Activated naive CD4-positive, alpha-beta T cell treated with Interleukin-2 at 50 U/mL for 16 hours (primary cell): ENCODE measurements at places on chromosomes 3 and 15.

- DNase-seq: no peak
These were observed 47.6 kb downstream of the ABHD5 start for GRCh38 chr3:43738305-43738704.

- DNase-seq: no peak
These were observed 150.1 kb downstream of the MEX3B start for GRCh38 chr15:81895723-81896122.

DNA sequence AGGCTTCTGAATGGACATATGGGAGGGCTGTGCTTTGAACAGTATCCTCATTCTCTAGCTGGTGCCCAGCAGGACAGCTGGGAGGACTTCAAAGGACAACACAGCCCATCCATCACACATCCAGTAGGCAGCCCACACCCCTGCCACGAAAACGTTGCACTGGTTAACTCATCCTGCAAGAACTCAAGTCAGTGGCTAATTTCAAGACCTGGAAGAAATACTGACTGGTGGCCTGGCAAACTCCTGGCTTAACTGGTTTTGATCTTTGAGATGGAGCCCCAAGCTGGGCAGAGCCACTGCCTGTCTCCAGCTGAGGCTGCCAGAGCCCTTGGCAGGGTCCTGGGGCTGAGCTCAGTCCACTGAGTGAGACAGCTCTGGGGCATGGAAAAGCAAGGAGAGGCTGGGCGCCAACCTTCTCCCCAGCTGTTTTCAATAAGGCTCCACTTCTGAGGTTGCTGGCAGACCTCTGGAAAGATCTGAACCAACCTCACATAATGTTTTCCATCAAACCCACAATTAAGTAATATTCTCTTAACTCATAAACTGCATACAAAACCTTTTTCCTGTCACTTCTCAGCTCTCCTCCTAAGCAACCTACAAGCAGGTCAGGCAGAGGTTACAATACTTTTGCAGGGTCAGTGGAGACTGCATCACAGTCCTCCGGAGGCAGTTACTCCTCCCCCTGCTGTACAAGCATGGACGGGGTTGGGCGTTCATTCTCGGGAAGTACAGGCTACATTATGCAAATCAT lies 110.3 kb downstream of the MYLK start:
- DNase-seq: no peak

DNA sequence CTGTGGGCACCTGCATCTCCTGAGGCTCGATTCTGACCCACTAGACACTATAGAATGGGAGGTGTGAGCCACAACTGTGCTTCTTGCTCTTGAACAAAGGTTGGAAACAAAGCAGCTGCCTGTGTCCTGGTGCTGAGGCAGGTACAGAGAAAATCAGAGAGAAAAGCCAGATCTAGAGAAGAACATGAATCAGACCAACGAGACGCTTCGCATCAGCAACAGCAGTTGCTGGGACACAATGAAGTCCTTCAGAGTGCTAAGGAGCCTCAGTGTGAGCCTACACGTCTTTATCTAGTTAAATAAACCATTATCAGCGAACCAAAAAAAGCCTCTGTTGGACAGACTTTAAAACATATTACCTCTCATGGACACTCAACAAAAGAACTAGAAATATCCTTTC lies 86.3 kb upstream of the MEX3B start:
- DNase-seq: no peak

GRCh38 chr3:105806359-105806758 lies 62.5 kb downstream of the CBLB start:
- no peak for DNase-seq

DNA sequence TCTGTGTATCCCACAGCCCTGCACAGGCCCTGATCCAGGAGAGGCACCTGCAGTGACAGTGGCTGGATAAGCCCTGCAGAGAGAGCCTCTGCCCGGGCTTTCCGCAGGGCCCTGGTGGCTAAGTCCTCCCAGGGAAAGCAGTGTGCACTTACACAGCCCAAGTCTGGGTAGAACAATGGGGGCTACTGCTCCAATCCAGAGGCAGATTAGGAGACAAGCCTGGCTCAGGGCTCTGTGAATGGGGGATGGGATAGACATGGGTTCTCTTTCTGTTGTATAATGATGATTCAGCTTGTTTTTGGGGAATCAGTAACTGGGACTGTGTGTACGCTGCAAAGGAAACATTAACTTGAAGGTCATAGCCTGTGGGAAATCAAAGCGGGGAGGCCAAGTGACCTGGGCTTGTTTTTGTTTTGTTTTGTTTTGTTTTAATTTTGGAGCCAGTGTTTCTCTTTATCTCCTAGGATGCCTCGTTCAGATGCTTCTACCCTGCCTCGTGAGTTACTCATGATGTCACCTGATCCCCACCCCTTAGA lies 4.1 kb upstream of the ALDH1L1 start:
- DNase-seq: no peak

- no peak for DNase-seq
These were observed 380 bp downstream of the MYLK start for GRCh38 chr3:123883701-123884202.

DNA sequence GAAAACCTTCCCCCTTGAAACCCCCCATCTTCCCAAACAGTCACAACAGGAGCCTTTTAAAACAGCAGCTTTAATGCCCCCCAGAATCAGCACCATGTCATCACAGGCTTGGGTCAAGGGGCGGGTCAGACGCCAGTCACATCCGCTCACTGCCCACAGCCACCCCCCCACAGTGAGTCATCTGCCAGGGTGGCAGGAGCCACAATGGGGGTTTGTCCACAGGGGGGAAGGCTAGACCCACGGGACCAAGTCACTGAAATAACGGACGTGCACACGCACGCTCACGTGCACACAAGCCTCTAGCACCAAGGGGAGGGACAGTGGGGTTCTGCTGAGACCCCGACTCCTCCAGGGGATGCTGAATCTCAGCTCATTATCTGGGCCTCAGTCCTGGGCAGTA lies 441 bp upstream of the UCN2 start:
- peak; percentile 22 for DNase-seq

- no peak for DNase-seq
These were observed 475.0 kb upstream of the PROK2 start for GRCh38 chr3:72259755-72260587.

DNA sequence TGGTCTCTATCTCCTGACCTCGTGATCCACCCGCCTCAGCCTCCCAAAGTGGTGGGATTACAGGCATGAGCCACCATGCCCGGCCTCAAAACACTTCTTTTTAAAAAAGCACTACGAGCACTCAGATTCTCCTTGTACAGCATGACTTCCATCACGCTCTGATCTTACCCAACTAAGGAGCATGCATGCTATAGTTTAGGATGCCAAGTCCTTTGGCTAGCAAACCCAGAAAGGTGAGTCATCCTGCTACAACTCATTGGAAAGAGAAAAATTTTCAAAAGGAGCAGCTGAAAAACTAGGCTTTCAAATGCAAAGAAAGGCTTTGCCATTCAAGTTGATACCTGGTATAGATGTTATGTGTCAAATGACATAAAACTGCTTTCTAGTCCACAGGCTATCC lies 70.3 kb upstream of the PRICKLE2 start:
- DNase-seq: no peak

GRCh38 chr15:57534281-57534680 lies 57.4 kb upstream of the MYZAP start:
- DNase-seq: no peak

- no peak for DNase-seq
These were observed 2.8 kb downstream of the TMEM115 start for GRCh38 chr3:50356553-50356952.

DNA sequence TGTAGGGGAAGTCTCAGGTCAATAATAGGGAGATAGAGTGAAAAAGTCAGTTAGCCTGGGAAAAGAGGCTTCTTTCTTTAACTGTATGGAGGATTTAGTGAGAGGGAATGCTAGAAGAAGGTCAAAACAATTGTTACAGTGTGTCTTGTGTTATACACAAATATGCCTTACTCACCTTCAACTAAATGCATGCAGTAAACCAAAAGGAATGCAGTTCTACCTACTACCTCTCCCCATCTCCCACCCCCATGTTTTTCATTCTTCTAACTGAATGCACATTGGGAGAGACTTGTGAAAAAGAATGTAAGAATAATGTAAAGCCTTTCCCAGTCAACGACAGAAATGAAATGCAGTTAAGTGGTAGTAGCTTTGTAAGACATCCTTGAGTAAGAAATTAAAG lies 33.8 kb downstream of the CCDC66 start:
- DNase-seq: no peak

DNA sequence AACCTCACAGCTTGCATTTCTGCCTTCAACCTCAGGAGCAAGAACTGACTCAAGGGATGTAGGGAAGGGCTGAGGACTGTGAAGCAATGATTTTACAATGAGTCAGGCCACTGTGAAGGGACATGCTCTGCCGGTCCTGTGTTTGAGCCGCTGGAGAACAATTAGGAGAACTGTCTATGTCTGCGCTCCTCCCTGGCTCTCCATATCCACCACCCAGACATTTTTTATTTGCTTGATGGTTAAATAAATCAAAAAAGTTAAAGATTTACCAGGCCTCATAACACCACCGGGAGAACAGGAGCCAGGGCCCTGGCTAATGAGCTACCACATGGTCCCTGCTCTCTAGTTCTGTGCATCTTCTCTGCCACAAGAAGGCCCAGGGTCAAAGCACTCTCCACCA lies 29.6 kb downstream of the SEC61A1 start:
- DNase-seq: no peak

GRCh38 chr3:82643948-82644347 lies 882.5 kb upstream of the GBE1 start:
- no peak for DNase-seq

- DNase-seq: no peak
These were observed 165.1 kb downstream of the PPM1L start for GRCh38 chr3:160921020-160921635.

- DNase-seq: no peak
These were observed 51.4 kb downstream of the HSPBAP1 start for GRCh38 chr3:122742234-122742633.

DNA sequence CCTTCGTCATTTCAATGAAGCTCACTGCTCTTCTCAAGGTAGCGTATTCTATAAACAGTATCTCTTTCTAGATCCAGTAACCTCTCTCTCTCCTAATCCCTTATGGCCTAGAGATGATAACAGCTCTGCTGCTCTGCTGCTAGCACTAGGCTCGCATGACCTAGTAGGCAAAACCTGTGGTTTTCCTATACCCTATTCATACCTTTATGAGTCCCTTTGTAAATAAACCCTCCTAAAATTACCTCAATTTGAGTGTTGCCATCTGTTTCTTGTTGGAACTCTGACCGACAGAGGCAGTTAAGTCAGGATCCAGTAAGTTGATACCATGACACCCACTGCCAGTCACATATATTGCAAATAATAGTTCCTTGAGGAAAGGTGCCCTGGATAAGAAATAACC lies 7.3 kb downstream of the CCDC14 start:
- DNase-seq: no peak

- no peak for DNase-seq
These were observed 573.3 kb downstream of the EPHB1 start for GRCh38 chr3:135368316-135368715.

DNA sequence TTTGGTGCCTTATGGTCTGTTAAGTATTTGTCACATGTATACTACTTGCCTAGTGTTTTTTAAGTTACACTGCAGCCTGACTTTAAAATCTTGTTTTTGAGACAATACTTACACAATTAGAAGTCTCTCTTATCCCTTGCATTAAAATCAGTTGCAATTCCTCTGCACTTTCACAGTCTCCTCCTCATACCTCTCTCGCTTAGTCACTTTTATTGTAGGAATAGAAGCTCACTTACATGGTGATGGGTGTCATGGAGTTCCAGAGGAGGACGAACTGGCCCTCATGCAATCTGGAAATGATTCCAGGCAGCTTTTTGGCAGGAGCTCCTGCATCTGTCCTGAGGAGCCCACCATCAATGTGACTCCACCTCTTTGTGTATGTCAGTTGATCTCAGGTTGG lies 238.4 kb upstream of the TBC1D5 start:
- DNase-seq: no peak

DNA sequence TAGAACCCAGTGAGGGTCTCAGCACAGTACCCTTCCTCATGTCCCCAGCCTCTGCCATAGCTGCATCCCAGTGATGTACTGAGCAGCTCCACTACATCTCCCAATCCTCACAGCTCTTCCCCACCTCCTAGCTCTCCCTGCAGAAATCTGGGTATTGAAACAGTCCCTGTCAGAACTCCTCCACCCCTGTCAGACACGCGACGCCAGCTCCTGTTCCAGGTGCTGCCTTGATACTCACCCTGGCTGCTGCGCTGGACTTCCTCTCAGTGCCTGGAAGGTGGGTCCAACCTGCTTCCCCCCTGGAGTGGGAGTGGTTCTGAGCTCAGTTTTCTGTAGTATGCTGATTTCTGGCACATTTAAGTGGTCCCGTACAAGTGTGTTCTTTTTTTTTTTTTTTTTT lies 160.9 kb upstream of the SLCO3A1 start:
- no peak for DNase-seq

DNA sequence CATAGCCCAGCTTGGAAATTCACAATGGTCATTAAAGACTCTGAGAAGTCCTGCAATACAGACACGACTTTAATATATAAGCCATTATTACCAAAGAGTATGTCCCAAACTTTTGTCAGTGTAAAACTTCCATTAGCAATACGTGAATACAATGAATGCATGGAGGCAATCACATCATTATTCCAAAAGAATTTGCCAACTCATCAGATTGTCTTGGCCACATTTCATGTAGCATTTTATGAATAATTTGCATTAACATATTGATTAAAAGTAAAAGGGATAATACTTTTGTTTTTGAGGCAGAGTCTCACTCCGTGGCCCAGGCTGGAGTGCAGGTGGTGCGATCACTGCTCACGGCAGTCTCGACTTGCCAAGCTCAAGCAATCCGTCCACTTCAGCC lies 7.9 kb upstream of the DUT start:
- no peak for DNase-seq

DNA sequence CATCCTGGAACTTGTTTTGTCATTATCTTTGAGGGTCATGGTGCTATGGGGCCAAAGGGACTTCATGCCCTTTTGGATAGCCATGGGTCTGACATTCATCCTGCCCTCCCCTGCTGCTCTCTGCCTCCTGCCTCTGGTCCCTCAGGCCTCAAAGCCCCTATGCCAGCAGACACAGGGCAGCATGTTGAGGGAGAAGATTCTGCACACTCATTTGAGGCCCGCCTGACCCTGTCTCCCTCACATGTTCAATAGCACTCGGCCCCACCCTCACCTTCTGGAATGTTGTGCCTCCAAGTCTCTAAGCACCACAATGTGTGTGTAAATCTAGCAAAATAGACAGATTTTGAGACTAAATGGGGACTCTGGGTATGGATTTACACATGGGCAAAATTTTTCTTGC lies 178.7 kb upstream of the ANKRD28 start:
- DNase-seq: no peak
